ENCODE measurements at places on chromosomes 7 and 10.

- DNase-seq = no peak
These were observed 1.1 kb upstream of the CDH23 start for GRCh38 chr10:71395621-71396020.

DNA sequence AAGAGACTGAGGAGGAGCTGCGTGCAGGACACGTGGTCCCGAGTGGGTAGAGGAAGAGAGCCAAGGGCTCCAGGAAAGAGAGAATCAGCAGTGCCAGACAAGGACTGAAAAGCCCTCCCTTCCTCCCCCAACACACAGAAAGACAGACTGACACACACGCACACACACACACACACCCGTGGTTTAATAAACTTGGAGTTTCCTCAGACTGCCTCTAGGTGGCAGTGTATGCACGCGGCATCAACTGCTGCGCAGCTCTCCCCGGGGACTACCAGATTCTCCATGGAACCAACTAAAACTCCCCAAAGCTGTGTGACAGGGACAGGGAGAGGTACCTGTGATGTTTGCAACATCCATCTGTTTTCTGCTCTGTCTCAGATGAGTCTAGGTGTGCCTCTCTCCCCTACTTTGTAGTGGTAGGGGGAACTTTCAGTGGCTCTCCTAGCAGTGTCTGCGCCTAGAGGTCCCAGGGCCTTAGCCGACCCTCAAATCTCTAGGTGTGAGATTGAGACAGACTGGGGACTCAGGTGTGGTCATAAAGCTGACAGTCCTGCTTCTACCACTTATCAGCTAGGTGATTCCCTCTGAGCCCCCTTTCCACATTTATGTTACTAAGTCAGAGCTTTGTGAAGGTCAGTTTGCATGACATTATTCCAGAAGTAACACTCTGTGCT, 9.3 kb upstream of the TSPAN14 start:
- DNase-seq = peak; percentile 40

DNA sequence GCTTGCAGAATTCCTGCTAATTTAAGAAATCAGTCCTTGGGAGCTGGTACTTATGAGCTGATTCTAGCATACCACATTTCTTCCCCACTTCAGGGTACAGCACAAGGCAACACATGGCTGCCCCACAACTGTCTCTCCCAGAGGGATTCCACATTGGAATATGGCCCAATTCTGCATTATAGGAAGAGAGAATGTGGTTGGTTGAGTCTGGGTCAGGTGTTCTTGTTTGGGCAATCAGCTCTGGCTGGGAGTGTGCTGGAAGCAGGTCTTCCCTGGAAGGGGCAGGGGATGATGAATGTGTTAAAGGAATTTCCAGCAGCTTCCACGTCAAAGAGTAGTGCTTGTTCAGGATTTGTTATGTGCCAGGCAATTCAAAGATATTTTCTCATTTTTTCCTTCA, 95.7 kb downstream of the BUB3 start:
- no peak for DNase-seq

DNA sequence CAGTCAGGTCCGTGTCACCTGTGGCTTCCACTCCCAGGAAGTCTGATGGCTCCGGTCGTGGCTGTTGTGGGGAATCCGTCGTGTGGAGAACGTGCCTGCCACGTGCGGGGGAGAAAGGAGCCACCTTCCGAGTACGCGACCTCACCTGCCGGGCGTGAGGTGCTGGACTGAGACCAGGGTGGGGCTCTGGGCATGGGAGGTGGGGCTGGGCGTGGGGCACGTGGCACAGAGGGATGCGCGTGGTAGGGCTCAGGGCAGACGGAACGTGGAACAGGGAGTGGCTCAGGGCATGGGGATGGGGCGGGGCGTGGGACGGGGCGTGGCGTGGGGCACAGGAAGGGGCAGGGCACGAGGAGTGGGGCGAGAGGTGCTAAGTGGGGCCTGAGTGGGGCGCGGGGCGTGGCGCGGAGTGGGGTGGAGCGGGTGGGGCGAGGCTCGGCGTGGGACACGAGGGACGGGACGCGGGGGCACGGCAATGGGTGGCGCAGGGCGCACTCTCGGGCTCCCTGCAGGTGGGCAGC, 64.8 kb downstream of the C10orf143 start:
- no peak for DNase-seq

- no peak for DNase-seq
These were observed 302.4 kb downstream of the PTEN start for GRCh38 chr10:88165849-88166271.

DNA sequence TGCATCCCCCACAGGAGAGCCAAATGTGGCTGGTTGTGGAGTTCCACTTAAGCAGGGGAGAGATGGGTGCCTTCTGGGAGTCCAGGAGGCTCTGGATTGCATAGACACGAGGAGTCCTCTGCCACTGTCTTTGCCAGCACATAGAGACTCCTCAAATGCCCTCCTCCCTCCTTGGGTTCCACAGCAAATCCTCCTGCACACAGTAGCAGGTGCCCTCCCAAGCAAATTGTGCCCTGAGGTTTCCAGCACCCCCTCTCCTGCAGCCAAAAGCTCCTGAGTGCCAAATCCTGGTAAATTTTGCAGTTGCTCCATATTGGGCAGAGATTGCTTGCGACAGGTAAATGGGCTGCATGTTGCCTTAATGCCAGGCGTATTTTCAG, 5.8 kb downstream of the EVX1 start:
- no peak for DNase-seq

DNA sequence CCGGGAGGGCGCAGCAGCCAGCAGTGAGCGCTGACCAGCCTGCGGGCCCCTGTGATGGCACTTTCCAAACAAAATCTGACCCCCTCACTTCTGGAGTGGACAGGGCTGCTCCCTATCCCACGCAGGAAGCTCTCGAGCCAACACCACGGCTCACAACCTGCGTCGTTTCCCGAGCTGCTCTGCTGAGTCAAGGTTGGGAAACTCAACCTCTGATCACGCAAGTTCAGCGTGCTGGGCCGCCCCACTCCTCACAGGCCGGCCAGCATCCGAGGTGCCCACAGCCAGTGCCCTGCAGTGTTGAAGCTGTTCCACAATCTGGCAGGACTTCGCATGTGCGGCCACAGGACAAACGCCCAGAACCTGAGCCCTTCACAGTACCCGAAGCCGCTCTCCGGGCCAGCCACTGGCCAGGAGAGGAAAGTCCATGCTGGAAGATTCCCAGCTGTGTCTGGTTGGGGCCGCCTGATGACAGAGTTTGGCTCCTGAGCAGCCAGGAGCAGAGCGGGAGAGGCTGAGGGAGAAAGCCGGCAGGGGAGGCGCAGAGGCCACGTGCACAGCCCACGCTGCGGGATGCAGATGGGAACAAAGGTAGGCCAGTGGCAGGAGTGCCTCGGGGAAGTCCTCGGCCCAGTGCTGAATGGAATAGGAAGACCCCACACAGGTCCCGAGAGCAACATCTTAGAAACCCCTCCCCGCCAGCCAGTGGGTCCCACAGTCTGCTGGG, 263.3 kb upstream of the TCERG1L start:
- no peak for DNase-seq

DNA sequence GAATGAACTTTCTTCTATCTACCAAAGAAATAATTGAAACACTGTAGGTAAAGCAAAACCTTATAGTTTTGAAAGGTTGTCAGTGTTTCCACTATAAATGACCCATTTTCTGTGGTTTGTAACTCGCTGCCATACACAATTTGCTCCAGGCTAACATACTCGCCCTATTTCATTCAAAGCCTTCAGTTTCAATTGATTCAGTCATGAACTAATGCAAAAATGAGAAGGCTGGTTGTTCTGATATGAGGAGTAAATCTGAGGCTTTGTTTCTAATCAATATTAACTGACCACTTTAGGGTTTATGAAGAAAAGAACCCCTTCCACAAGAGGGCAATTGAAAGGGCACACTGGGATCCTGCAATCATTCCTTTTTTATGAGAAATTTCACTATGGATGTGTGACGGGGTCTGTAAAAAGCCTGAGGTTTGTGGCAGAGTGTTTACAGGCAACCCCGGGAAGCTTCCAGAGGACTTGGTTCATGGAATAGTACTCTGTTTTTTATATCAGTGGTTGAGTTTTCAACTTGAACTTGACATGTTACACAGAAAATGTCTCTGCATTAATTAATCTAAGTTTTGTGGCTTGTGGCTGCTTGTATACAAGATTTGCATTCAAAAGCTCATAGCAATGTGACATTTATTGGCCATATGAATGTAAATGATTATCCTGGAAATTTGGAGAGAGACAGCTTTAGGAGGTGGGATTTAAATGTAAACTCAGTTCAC, 133.2 kb downstream of the NRP1 start:
- no peak for DNase-seq

- DNase-seq = no peak
These were observed 19.8 kb upstream of the HIPK2 start for GRCh38 chr7:139797607-139798006.

DNA sequence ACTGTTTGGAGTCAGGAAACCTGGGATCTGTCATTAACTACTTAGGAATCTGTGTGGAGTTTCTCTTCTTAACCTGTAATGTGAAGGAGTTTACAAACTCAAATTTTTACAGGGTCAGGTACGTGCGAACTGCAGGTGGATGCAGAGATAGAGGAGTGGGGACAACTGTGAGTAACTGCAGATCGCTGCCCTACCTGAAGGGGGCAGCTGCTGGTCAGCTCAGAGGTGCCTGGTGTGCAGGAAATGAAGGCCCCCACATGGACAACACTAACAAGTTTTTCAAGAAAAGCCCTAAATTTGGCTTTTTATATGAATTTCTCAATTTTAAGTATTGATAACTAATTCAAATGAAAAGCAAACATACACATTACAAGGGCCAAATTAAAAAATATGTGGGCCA, 380.0 kb downstream of the REEP3 start:
- no peak for DNase-seq

DNA sequence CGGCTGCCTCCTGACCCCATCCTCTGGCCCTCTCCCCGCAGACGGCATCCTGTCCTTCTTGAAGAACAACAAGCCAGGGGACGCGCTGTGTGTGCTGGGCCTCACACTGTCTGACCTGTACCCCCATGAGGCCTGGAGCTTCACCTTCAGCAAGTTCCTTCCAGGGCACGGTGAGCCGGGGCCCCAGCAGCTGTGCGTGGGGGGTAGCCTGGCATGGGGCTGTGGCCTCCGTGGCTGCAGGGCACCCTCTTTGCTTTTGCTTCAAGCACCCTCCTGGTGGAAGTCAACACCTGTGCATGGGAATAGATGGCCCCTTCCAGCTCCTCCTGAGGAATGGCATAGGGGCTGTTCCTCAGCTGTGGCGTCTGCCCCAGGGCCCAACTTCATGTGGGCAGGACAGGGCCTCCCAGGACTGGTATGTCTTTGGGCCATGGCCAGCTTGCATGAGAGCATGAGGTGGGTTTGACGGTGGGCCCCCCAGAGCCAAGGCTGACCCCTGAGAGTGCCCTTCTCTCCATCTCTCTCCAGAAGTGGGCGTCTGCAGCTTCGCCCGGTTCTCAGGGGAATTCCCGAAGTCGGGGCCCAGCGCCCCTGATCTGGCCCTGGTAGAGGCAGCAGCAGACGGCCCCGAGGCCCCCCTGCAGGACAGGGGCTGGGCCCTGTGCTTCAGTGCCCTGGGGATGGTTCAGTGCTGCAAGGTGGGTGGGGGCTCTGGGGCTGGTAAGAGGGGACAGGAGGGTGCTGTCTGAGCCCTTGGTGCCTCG, 20.7 kb downstream of the AMZ1 start:
- no peak for DNase-seq

DNA sequence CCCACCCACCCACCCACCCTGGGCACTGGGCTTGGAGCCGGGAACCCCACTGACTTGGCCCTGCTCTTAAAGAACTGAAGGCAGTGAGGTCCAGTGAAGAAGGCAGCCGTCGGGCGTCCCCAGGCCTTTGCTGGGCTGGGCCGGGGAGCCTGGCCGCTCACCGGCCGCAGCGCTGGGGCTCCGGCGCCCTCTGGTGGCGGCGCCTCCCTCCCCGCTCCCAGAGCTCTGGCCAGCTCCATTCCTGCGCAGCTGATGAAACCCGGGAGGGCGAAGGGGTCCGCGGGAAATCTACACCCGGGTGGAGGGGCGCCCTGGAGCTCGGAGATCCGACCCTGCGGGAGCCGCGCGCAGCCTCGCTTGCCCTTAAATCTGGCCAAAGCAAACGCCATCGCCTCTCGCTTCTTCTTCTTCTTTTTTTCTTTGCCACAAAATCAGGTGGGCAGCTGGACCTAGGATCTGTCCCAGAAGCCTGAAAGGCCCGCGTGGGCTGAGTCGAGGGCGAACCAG, 1.7 kb upstream of the CXCL12 start:
- no peak for DNase-seq

- no peak for DNase-seq
These were observed 2.1 kb upstream of the TMEM120A start for GRCh38 chr7:75996476-75996875.

- no peak for DNase-seq
These were observed 34.3 kb downstream of the C10orf120 start for GRCh38 chr10:122665329-122665860.

GRCh38 chr7:136938476-136938875, 70.0 kb downstream of the CHRM2 start:
- no peak for DNase-seq

DNA sequence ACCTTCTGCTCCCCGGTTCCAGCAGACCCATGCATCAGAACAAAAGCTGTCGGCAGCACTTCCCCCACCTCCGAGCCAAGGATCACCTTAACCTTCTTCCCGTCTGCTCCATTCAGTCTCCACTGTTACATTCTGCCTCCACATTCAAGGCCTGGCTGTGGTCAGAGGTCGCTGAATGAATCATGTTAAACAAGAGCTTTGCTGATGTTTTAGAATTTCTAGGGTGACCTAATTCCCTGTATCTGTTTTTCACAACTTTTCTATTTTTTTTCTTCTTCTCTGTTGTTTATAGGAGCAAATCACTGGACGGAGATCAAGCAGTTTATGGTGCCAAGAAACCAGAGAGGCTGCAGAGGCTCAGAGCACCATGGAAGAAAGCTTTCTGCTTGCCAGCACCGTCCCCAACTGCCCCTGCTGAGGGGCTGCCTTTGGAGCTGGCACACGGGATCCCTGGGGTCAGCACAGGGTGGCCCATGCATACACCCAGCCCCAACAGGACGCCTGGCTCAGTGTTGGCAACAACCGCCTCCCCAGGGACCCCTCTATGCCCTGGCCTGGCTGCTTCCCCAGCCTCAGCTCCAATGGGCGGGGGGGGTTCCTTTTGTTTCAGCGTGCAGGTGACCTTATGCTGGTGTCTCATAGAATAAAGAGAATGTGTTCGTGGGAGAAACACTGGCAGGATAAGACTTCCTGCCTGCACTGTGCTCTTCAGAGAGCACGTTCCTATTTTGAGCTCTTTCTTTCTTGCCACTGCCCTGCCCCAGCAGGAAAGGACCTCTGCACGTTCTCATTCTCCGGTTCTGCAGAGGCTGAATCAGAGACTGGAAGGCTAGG, 182.7 kb upstream of the LYZL2 start:
- DNase-seq = no peak

DNA sequence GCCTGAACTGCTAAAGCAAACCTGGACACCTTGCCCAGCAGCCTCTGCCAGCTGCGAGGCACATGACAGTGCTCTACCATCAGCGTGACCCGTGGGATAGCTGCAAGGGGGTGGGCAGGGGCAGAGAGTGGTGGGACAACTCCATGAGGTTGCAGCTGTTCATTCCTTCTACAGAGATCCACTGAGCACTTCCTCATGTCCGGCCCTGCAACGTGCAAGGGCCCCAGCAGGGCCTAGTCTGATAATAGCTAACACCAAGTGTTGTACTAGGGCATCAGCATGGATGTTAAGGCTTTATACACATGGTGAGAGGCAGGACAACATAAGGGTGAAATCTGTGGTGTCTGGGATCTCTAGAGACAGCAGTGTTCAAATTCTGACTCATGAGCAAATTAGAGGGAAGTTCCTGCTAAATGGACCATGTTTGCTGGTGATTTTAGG, 14.3 kb downstream of the NOD1 start:
- no peak for DNase-seq

- no peak for DNase-seq
These were observed 261.1 kb upstream of the RNF32 start for GRCh38 chr7:156379324-156380070.
